ENCODE measurements at places on chromosomes 16 and 17.

DNA sequence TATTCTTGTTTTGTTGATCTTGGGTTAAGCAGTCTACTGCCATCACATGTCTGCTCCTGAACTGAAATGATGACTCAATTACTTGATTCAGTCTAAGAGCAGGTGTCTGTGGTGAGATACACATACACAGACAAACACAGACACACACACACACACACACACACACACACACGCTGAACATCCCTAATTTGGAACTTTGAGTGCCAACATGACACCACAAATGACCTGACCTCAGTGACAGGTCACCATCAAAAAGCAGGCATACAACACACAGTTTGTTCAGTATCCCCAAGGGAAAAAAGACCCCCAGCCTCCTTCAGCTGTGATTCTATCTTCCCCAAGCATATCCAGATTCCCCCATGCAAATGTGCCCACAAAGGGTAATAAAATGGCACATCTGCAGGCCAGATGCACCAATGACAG, 130.1 kb upstream of the TMEM97 start:
- DNase-seq, result no peak

- DNase-seq, result no peak
These were observed 56.5 kb downstream of the XPO6 start for GRCh38 chr16:28155293-28155692.

DNA sequence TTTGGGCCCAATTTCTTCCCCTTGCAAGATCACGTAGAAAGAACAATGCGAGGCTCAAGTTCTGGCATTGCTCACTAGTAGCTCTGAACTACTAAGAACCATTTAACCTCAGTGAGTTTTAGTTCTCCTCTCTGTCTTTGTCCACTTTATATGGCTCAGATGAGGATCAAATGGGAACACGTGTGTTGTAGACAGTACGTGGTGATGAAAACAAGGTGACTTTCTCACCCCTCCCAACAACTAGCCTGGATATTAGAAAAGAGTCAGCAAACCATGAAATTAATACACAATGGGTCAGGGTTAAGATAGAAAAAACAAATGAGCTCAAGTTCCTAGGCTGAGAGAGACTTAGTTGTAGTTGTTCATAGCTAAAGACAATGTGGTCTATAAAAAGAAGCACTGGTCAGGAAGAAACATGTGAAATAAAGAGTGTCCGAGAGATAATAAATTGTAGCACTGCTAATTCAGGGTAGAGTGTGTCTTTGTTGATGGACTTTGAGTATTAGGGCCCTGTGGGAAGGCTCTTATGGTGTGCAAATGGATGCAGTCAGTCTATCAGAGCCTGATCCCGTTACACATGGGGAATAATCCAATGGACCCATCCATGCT, 417.0 kb downstream of the HAPSTR1 start:
- DNase-seq, result no peak

DNA sequence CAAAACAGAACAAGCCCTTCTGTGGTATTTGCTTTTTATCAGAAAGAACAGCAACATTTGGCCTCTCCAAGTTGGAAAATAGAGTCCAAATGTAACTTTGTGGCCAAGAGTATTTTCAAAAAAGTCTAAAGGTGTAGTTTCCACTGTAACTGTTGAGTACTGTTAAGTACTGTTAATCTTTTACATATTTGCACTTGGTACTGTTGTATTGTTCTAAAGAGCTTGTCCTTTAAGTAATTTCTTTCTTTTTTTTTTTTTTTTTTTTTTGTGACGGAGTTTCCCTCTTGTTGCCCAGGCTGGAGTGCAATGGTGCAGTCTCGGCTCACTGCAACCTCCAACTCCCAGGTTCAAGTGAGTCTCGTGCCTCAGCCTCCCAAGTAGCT, 21.5 kb downstream of the LDAF1 start:
- no peak for DNase-seq

- no peak for DNase-seq
These were observed 221.1 kb downstream of the FTO start for GRCh38 chr16:53925107-53925410.

- DNase-seq, result peak; percentile 57
These were observed 122.4 kb downstream of the USP31 start for GRCh38 chr16:23026784-23027362.

DNA sequence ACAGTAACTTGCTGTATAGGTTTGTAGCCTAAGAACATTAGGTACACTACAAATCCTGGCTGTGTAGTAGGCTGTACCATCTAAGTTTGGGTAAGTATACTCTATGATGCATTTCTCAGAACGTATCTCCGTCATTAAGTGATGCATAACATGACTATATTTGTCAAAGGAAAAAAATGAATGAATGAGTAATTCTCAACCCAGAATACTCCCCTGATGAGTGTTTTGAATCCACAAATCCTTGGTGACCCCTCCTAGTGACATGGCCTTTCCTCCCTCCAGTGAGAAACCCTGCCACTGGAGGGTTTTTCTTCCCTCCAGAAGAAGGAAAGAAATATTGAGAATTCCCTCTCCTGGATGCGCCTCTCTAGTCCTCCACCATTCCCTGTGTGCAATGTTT, 24.0 kb upstream of the SALL1 start:
- DNase-seq, result no peak

GRCh38 chr16:52293204-52293603, 253.7 kb downstream of the TOX3 start:
- no peak for DNase-seq
